A549 treated with CpdA at 1 μM for 4 hours (cell line): ENCODE measurements at places on chromosomes 6 and 20. TPM values are rescaled to one million over a fixed set of nuclear protein-coding genes. Genes with fewer than 3 reads are reported as not detected.

The PTPRA gene
- total RNA-seq = 32.1 to 40.1 TPM (median 37.5 TPM) in 5 replicates

The SNRPB gene
- total RNA-seq = 866 to 1,067 TPM (median 982 TPM) in 5 replicates

The PLN gene
- total RNA-seq = not detected in 5 replicates

The LYRM2 gene
- 29.2 to 44.3 TPM (median 32.7 TPM) in 5 replicates for total RNA-seq

The SNAP91 gene
- 0.08 to 0.96 TPM (median 0.21 TPM) in 5 replicates for total RNA-seq

The CYB5R4 gene
- 21.3 to 23.8 TPM (median 23.4 TPM) in 5 replicates for total RNA-seq

The GMPR gene
- 0.21 to 0.52 TPM (median 0.36 TPM) in 4 of 5 replicates, not detected in the other for total RNA-seq

The HCK gene
- 0.06 to 0.14 TPM (median 0.10 TPM) in 4 of 5 replicates, not detected in the other for total RNA-seq

The KHDC1 gene
- total RNA-seq = 3.2 to 4.8 TPM (median 3.8 TPM) in 5 replicates

The TCF21 gene
- total RNA-seq = 0.03 to 0.07 TPM (median 0.06 TPM) in 4 of 5 replicates, not detected in the other

The HSPA12B gene
- total RNA-seq = 0.17 to 0.52 TPM (median 0.47 TPM) in 5 replicates

The SNAI1 gene
- total RNA-seq = 11.6 to 21.6 TPM (median 19.3 TPM) in 5 replicates

The UNC5CL gene
- 0.20 to 0.40 TPM (median 0.34 TPM) in 5 replicates for total RNA-seq

The WASF1 gene
- total RNA-seq = 11.0 to 14.6 TPM (median 12.3 TPM) in 5 replicates

The SLC32A1 gene
- not detected in 5 replicates for total RNA-seq

The LINC00237 gene
- total RNA-seq = not detected in 5 replicates

The EGFL8 gene
- 1.1 to 2.4 TPM (median 1.3 TPM) in 5 replicates for total RNA-seq

The FOXQ1 gene
- 1.8 to 4.8 TPM (median 4.0 TPM) in 5 replicates for total RNA-seq

The C4A gene
- 0.48 to 1.3 TPM (median 0.98 TPM) in 5 replicates for total RNA-seq

The C6orf163 gene
- 0.24 to 0.54 TPM (median 0.27 TPM) in 5 replicates for total RNA-seq

The HDDC2 gene
- 93.4 to 102 TPM (median 96.5 TPM) in 5 replicates for total RNA-seq

The MPIG6B gene
- total RNA-seq = not detected in 5 replicates

The IPCEF1 gene
- 0.02 to 0.06 TPM in 2 of 5 replicates, not detected in the others for total RNA-seq

The SLC29A1 gene
- total RNA-seq = 41.4 to 55.8 TPM (median 55.0 TPM) in 5 replicates

The OPN5 gene
- not detected in 5 replicates for total RNA-seq

The RBM24 gene
- total RNA-seq = 9.3 to 12.2 TPM (median 11.0 TPM) in 5 replicates

The SLC12A5 gene
- total RNA-seq = 11.6 to 15.4 TPM (median 14.4 TPM) in 5 replicates

The NOTCH4 gene
- total RNA-seq = 0.48 to 0.83 TPM (median 0.61 TPM) in 5 replicates

The NFYA gene
- total RNA-seq = 11.5 to 15.4 TPM (median 14.2 TPM) in 5 replicates

The MCCD1 gene
- not detected in 5 replicates for total RNA-seq

The TNFRSF6B gene
- 0.47 to 1.2 TPM (median 0.85 TPM) in 5 replicates for total RNA-seq

The HLA-DRA gene
- not detected in 5 replicates for total RNA-seq
